Fibroblast of skin of right biceps (primary cell): ENCODE measurements at places on chromosomes 1 and 21.

DNA sequence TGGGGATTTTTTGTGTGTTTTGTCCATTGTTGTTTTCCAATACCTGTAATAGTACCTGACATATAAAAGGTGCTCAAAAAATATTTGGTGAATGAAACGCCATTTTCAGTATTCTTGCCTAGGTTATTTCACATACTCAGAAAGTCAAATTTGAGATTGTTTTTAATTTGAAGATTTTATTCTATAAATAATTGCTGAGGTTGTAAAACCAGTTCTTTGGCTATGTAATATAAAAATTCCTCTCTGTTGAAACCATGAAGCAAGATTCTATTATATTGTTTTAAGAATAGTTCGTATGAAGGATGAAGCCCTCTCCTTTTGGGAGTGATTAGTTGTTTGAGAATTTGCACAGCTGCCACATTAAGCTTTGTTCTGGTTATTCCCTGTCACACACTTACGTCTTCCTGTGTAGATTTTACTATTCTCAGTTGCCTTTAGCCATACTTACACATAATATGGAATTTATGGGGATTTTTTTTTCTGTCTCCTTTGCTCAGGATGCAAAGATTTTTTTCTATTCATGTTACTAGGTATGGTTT lies 60.2 kb upstream of the MPC2 start:
- no peak for DNase-seq

DNA sequence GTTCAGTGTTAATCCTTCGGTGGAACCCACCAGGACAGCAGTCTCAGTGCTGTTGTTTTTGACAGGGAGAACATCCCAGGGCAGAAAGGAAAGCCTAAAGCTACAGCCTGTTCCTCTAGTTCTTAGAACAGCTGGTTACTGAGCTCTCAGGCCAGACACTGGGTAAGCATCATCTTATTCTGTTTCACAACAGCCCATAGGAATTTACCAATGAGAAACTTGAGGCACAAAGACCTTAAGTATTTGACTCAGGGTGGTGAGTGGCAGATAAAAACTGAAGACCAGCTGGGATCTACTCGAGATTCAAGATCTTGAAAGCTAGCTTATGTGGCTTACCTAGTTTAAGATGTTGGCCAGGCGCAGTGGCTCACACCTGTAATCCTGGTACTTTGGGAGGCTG lies 9.4 kb upstream of the NEK2 start:
- DNase-seq: no peak

DNA sequence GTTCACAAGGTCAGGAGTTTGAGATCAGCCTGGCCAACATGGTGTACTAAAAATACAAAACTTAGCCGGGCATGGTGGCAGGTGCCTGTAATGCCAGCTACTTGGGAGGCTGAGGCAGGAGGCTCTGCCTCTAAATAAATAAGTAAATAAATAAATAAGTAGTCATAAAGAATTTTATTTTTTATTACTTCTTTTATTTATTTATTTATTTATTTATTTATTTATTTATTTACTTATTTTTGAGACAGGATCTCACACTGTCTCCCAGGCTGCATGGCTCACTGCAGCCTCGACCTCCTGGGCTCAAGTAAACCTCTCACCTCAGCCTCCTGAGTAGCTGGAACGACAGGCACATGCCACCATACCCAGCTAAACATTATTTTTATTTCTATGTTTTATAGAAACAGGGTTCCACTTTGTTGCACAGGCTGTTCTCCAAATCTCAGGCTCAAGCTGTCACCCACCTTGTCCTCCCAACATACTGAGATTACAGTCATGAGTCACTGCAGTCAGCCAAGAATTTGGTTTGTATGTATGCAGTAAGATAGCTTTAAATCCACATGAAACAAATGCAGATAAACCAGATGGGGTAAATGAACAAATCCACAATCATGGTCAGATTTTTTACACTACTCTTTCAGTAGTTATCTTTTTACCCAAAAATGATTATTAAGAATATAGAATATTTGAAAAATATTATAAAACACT lies 523.3 kb upstream of the RGS18 start:
- no peak for DNase-seq

DNA sequence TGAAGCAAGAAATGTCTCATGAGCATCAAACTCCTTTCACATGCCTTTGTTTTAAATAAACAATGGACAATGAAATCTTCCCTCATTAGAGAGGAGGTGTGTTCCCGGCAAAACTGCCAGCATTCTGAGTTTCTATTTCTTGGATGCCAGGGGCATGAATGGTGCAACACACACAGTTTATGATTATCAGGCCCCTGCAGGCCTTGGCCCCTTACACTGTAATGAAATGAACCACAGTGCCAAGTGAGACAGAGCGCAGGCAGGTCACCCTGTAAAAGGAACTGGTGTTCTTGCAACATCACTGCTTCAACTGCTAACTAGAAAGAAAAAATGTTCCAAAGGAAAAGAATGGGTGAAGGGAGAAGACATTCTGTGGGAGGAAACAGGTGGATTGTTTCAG lies 3.8 kb upstream of the PIGC start:
- no peak for DNase-seq

GRCh38 chr1:160436966-160437365 lies 36.6 kb downstream of the VANGL2 start:
- no peak for DNase-seq

- no peak for DNase-seq
These were observed 120.6 kb downstream of the PTBP2 start for GRCh38 chr1:96842215-96842614.

- DNase-seq: no peak
These were observed 159.0 kb upstream of the BACE2 start for GRCh38 chr21:41008974-41009373.

DNA sequence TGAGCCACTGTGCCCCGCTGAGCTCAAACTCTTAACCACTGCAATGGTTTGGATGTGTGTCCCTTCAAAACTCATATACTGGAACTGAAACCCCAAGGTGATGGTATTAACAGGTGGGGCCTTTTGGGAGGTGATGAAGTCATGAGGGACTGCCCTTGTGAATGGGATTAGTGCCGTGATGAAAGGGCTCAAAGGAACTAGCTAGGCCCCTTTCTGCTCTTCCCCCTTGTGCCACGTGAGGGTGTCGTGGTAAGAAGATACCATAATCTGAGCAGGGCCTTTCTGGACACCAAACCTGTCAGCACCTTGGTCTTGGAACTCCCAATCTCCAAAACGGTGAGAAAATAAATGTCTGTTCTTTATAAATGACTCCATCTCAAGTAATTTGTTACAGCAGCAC lies 45.5 kb upstream of the SPOCD1 start:
- DNase-seq: no peak

GRCh38 chr1:204439621-204440375 lies 28.2 kb upstream of the PPP1R15B start:
- no peak for DNase-seq
